Adrenal gland (tissue), 19 donors: ENCODE measurements at places on chromosomes 5 and 9. TPM values are rescaled to one million over a fixed set of nuclear protein-coding genes. Genes with fewer than 3 reads are reported as not detected.

Gene TRPM6
- polyA plus RNA-seq, result 0.16 TPM

- H3K4me1 ChIP-seq, result no peaks in the 10 kb centered on the region
- H3K4me3 ChIP-seq, result no peak overlapping the region
- H3K27me3 ChIP-seq, result no peaks in the 10 kb centered on the region
- no peaks in the 10 kb centered on the region for H3K36me3 ChIP-seq
- DNase-seq, result no peak
Observed at GRCh38 chr9:33728613-33729012, 66.7 kb upstream of the PRSS3 start.

GRCh38 chr5:55062039-55062779, 38.2 kb downstream of the GZMK start:
- no peak overlapping the region for H3K27ac ChIP-seq
- no peaks in the 10 kb centered on the region for H3K36me3 ChIP-seq
- DNase-seq, result no peak
- H3K4me3 ChIP-seq, result no peak overlapping the region
- no peaks in the 10 kb centered on the region for H3K4me1 ChIP-seq

- no peaks in the 10 kb centered on the region for H3K36me3 ChIP-seq
- H3K27ac ChIP-seq, result no peak overlapping the region
- no peak overlapping the region for H3K4me3 ChIP-seq
- no peaks in the 10 kb centered on the region for H3K4me1 ChIP-seq
- no peak for DNase-seq
Observed at GRCh38 chr9:38249587-38250210, 142.8 kb upstream of the ALDH1B1 start.

- DNase-seq, result no peak
- H3K27ac ChIP-seq, result no peak overlapping the region
- H3K36me3 ChIP-seq, result no peaks in the 10 kb centered on the region
- H3K4me1 ChIP-seq, result peaks cover 7% of the 10 kb centered on the region
- no peaks in the 10 kb centered on the region for H3K27me3 ChIP-seq
Observed at GRCh38 chr9:91305596-91306295, 56.0 kb downstream of the AUH start.

- H3K36me3 ChIP-seq, result no peaks in the 10 kb centered on the region
- H3K27me3 ChIP-seq, result no peaks in the 10 kb centered on the region
- peaks cover 64% of the 10 kb centered on the region for H3K4me1 ChIP-seq
- H3K27ac ChIP-seq, result no peak overlapping the region
- DNase-seq, result no peak
Observed at GRCh38 chr5:43309637-43310036, 3.6 kb downstream of the HMGCS1 start.

GRCh38 chr5:166172597-166172996, 2118.8 kb upstream of the WWC1 start:
- H3K27ac ChIP-seq, result no peak overlapping the region
- DNase-seq, result no peak
- no peaks in the 10 kb centered on the region for H3K27me3 ChIP-seq
- no peaks in the 10 kb centered on the region for H3K4me1 ChIP-seq

DNA sequence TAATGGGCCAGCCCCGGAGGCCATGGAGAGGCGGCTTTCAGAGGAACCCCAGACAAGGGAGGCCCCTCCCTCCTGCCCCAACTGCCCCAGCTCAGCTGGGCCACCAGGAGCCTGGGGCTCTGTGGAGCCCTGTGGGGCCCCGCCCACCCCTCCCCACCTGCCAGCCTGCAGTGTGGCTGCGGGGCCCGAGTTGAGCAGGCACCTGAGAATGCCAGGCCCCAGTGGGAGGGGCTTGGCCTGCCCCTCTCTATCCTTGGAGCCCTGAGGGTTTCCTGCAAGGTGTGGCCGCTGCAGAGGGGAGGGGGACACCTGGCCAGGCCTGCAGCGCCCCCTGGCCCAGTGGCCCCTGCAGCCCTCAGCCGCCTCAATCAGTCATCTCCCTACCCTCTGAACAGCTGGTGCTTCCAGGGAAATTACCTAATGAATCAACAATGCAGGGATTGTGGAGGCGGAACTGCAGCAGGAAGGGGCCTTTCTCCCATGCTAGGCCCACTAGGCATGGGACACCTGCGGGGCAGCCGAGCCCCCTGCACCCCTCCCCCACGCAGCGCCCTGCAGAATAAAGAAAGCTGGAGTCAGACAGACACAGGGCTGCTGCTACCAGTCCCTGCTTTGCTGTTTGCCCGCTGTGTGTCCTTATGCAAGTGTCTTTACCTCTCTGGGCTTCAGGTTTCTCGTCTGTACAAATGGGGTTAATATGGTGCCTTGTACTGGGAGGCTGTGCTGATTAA, 48.0 kb downstream of the LMX1B start:
- no peaks in the 10 kb centered on the region for H3K4me1 ChIP-seq
- H3K27ac ChIP-seq, result no peak overlapping the region
- peaks cover 46% of the 10 kb centered on the region for H3K27me3 ChIP-seq
- H3K4me3 ChIP-seq, result no peak overlapping the region
- no peak for DNase-seq

DNA sequence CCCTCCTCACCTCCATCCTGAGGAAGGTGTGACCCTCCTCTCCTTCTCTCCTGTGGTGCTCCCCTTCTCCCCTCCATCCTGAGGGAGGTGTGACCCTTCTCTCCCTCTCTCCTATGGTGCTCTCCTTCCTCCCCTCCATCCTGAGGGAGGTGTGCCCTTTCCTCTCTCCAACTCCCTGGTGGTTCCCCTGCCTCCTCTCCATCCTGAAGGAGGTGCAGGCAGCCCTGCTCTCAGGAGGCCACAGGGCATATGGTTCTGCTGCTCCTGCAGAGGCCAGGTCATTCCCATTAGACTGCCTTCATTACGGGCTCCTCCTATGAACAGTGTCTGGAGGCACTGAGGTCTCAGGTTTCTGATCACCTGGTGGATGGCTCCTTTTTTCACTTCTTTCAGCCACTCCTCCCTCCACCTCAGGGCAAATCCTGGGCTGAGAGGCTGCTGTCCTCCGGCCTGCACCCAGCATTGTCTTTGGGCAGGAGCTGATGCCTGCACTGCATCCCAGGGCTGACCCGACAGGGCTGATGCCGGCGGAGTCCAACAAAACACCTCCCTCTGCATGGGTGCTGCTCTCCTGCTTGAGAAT, 197.1 kb downstream of the MED10 start:
- H3K36me3 ChIP-seq, result no peaks in the 10 kb centered on the region
- H3K4me3 ChIP-seq, result no peak overlapping the region
- H3K27me3 ChIP-seq, result no peaks in the 10 kb centered on the region
- no peaks in the 10 kb centered on the region for H3K4me1 ChIP-seq
- no peak for DNase-seq
- no peak overlapping the region for H3K27ac ChIP-seq

DNA sequence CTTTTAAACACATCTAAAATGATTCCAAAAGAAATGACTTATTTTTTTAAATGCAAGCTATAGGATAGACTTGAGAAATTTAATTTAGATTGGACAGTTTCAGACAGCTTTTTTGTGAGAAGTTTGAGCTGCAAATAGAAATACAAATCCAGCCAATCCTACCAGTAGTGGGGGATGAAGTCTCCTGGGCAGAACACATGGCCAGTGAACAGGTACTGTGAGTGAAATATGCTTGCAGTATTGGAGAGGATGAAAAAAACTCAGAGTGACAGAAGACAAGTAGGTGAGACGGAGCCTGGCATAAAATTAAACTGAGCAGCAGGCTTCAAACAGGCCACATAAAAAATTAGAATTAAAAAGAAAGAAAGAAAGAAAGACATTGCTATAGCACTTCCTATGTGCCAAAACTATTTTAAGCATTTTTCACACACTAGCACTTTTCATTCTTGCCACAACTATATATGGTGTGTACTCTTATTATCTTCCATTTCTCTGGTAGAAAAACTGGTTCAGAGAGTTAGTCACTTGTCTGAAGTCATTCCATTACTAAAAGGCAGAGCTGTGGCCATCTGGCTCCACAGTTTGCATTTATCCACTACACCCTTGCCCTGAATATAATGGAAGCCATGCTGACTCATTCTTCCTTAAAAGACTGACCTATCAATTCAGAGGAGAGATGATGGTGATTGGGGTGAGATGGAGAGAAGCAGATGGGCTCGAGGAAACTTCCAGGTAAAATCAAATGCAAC, 310.2 kb upstream of the CTNND2 start:
- no peak overlapping the region for H3K27ac ChIP-seq
- no peaks in the 10 kb centered on the region for H3K27me3 ChIP-seq
- DNase-seq, result no peak
- H3K4me3 ChIP-seq, result no peak overlapping the region
- no peaks in the 10 kb centered on the region for H3K36me3 ChIP-seq
